ENCODE measurements at places on chromosomes 7 and 10. TPM values are rescaled to one million over a fixed set of nuclear protein-coding genes. Genes with fewer than 3 reads are reported as not detected.

GRCh38 chr10:104299031-104299904, 30.3 kb downstream of the GSTO2 start:
- no peak for DNase-seq

DNA sequence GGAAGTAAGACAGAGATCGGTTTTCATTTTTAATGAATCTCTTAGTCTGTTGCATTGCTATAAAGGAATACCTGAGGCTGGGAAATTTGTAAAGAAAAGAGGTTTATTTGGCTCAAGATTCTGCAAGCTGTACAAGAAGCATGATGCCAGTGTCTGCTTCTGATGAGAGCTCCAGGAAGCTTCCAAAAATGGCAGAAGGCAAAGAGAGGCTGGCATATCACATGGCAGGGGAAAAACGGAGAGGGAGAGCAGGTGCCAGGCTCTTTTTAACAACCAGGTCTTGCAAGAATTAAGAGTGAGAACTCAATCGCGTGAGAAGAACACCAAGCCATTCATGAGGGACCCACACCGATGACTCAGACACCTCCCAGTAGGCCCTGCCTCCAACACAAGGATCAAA, 125.0 kb upstream of the THSD7A start:
- DNase-seq, result no peak

DNA sequence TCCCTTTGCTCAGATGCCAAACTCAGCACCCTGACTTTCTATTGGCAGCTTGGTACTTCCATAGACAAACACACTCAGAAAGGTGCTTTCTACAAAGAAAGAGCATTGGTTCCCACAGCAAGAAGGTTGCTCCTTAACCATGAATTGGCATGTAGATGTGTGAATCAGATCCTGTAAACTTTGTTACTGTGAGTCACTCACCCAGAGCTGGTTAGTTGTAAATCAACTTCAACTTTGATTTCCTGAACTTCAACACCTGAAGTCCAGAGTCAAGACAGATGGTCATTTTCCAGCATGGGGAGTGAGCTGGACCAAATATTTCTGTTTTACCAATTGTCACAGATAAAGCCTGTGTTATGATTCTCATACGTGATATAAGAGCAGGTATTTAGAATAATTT, 797.2 kb downstream of the TNS3 start:
- no peak for DNase-seq

GRCh38 chr10:47402641-47403301, 18.7 kb upstream of the ZNF488 start:
- no peak for DNase-seq

DNA sequence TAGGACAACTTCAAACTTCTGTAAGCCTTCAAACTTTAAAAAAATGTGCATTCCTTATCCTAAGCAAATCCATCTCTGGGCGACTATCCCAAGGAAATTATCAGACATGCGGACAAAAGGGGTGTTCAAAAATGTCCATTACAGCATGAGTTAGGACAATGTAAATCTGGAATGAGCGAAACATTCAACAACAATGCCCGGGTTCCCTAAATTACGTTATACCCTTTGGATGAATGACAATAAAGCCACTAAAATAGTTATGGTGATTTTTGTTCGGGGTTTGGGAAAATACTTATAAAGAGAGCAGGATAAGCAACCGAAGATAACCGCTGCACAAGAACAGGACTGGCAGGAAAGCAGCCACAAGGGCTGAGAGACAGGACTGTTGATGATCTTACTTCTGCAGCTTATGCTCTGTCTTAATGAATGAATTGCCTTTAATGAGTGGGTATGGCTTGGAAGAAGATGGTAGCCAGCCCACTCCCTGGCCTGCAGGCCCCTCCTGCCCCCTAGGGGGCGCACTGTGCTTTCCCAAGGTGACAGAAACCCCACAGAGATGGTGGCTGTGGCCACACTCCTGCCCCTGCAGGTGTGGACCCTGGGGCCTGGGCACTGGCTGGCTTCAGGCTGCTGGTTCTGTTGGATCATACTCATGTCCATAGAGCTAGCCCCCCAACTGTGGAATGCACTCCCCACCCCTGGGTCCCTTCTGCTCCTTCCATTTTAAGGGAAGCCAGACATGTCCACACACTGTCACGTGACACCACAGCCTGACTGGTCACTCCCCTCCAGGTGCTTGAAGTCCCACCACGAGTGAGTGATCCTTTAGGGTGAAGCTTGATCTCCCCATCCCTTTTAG, 45.0 kb downstream of the ZCCHC24 start:
- peak; percentile 76 for DNase-seq

DNA sequence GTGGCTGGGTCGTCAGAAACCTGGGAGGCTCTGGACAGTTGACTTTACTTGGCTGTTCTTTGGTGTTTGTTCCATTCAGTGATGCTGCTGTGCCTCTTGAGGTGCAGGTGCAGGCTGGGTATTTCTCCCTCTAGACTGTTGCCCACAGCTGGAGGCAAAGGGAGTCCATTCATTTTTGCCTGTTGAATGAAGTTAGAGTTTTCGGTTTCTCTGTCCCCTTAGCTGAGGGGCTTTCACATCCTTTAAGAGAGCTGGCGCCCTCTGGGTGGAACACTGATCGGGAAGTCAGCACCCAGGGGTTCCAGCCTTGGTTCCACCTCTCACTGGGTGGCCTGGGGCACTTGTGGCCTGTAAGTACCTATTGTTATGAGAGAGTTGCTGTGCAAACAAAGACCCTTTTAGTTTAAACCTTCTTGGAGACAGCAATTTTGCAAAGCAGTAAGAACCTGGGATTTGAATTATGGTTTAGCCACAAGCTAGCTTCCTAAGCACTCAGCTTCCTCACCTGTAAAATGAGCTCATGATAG, 67.2 kb downstream of the GRK5 start:
- DNase-seq, result no peak

- no peak for DNase-seq
These were observed 24.7 kb downstream of the RRP12 start for GRCh38 chr10:97376413-97376812.

- no peak for DNase-seq
These were observed 148.8 kb upstream of the NPY start for GRCh38 chr7:24135003-24135817.

- no peak for DNase-seq
These were observed 939 bp upstream of the VAX1 start for GRCh38 chr10:117138838-117139580.

- DNase-seq, result no peak
These were observed 205.9 kb downstream of the MBL2 start for GRCh38 chr10:52566471-52567246.

- DNase-seq, result no peak
These were observed 30.3 kb upstream of the CREB3L2 start for GRCh38 chr7:138032186-138032585.

- DNase-seq, result no peak
These were observed 1.2 kb downstream of the PTEN start for GRCh38 chr10:87864496-87865059.

DNA sequence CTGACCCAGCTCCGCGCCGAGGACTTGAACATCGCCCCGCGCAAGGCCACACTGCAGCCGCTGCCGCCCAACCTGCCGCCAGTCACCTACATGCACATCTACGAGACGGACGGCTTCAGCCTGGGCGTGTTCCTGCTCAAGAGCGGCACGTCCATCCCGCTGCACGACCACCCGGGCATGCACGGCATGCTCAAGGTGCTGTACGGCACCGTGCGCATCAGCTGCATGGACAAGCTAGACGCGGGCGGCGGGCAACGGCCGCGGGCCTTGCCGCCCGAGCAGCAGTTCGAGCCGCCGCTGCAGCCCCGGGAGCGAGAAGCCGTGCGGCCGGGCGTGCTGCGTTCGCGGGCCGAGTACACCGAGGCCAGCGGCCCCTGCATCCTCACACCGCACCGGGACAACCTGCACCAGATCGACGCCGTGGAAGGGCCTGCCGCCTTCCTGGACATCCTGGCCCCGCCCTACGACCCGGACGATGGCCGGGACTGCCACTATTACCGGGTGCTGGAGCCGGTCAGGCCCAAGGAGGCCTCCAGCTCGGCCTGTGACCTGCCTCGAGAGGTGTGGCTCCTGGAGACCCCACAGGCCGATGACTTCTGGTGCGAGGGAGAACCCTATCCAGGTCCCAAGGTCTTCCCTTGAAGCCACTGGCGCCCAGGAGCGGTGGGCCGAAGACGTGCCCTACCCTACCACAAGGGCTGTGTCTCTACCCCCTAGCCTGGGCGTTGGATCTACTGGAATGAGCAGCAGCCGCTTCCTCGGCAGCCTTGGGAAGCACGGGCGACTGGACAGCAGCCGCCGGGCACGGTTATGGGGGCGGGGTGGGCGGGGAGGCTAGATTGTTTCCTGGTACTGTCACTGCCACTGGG, 945 bp downstream of the ADO start:
- DNase-seq, result peak; percentile 33

- DNase-seq, result no peak
These were observed 31.4 kb downstream of the IDE start for GRCh38 chr10:92542458-92542857.

GRCh38 chr7:42688056-42688371, 223.9 kb downstream of the C7orf25 start:
- no peak for DNase-seq

DNA sequence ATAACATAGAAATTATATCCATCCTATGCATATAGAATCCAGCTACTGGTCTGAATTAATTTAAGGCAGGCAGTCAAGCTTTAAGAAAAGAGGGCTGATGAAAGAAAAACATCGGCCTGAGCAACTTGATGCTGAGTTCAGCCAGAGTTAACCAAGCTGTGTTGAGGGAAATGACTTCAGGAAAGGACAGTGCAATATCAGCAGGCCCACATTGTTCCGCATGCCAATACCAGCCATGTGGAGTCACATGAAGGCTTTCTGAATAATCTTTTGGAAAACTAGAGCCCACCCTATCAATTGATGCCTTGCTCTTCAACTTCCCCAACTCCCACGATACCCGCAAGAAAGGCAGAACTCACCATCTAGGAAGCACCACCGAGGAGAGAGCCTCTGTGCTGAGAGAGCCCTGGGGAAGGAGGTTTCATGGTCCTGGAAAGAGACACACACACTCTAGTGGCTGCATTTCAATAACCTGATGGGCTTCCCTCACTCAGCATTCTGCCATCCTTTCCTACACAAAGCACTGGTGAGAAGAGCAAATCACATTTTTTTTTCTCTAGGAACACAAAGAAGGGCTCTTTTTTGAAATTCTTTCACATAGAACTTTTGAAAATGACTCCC, 125.8 kb upstream of the PTN start:
- DNase-seq, result no peak

GRCh38 chr7:46848944-46849343, 733.0 kb downstream of the TNS3 start:
- DNase-seq, result no peak

DNA sequence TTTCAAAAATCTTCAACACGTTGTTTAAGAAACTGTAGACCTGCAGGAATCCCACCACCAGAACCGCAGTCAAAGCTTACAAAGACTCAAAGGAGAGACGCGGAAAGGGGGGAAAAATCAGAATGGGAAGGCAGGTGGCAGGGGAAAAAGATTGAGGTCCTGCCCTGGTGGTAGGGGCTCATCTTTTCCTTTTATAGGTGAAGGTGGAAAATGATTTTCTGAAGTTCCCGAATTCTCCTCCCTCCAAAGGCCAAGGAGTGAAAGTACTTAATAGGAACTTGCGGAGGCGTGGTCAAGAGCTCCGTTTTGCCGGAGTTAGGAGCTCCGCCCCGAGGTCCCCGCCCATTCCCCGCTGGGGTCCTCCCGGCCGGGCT, 724 bp downstream of the BBIP1 start:
- peak; percentile 93 for DNase-seq

DNA sequence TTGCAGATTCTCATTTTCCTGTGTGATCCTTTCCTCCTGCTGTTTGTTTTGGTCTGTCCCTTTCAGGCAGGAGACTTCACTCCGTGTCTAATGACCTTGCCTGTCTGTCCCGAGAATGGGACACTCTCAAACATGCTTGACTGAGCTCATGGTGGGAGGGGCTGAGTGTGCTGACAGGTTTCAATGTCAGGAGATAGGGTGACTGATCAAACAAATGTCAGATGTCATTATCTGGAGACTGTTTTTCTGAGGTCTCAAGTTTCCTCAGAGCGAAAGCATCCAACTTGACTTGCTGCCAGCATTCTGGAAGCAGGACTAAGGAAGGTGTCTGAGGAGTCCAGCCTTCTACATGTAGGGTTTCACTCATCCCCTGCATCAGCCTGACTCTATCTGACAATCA, 228.8 kb upstream of the KIAA1217 start:
- DNase-seq, result no peak

HECW1 gene
- not detected for total RNA-seq

FASTK gene
- 57.4 TPM for total RNA-seq

SLC39A12 gene
- not detected for total RNA-seq

CPEB3 gene
- total RNA-seq, result 1.6 TPM

MLLT10 gene
- total RNA-seq, result 32.8 TPM

GSTO2 gene
- 2.3 TPM for total RNA-seq

TAS2R5 gene
- 1.3 TPM for total RNA-seq

TRPV6 gene
- total RNA-seq, result not detected

SGCE gene
- 0.50 TPM for total RNA-seq

VTI1A gene
- total RNA-seq, result 24.5 TPM

All from activated CD4-positive, alpha-beta memory T cell treated with anti-CD3 and anti-CD28 coated beads for 36 hours (primary cell).